NCI-H345 (cell line): ENCODE measurements at places on chromosomes 7 and 10.

- no peak for DNase-seq
Measured at GRCh38 chr10:66350622-66351399, 575.0 kb upstream of the LRRTM3 start.

DNA sequence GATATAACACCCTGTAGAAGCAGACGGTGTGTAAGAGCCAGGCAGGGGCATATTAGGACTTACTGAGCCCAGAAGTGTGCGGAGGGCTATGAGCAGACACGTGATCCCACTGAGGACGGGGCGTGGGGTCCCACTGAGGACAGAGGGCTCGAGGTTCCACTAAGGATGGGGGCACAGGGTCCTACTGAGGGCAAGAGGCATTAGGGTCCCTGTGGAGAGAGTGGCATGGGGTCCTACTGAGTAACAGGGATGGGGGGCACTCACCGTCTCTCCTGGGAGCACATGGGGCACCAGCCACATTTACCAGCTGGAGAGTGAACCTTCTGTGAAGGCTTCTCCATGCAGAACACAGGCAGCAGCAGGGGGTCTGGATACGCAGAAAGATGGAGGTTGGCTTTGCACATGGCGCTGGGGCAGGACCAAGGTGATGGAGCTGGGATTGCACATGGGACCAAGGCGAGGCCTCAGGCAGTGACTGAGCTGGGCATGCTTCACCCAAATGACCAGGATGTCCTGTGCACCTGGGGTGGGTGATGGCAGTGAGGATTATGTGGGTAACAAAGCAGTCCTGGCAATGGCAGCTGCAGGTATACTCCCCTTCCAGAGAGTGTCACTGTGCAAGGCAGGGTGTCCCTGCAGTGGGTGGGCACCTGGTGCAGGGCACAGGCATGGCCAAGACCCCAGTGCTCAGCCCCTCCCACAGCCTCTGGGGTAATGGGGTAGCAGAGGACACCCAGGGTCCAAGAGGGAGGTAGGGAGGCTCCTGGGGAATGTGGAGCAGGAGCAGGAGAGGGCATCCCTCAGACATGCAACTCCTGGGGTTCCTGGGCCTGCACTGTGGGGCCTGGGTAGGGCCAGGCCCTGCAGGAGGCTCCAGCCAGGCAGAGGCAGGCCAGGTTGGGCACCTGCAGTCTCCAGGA is 278.1 kb downstream of the TCERG1L start:
- DNase-seq = no peak

DNA sequence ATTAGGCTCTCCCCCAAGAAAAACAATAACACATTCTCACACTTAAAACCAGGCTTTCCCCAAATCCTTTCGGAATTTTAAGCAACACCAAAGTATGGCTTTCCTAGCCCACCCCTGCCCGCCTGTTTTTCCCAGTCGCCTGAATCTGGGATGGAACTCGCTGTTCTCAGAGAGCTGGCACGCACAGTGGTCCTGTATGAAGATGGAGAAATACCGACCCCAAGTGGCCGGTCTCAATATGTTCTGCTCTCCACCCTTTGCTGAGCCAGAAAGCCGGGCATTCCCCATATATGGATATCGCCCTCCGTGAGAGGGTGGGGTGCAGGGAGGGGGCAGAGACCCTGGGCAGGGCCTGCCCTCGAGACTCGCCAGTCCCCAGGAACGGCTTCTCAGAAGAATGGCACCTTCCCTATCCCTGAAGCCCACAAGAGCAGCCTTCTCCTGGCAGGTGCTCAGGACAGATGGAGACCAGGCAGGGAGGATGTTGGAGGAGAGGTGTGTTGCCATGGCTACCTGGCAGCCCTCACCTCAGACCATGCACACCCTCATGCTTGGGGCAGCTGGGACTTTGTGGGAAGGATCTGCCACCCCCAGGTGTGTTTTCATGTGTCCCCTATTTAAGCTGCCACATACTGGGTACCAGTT is 3.4 kb downstream of the TACR2 start:
- DNase-seq = no peak

DNA sequence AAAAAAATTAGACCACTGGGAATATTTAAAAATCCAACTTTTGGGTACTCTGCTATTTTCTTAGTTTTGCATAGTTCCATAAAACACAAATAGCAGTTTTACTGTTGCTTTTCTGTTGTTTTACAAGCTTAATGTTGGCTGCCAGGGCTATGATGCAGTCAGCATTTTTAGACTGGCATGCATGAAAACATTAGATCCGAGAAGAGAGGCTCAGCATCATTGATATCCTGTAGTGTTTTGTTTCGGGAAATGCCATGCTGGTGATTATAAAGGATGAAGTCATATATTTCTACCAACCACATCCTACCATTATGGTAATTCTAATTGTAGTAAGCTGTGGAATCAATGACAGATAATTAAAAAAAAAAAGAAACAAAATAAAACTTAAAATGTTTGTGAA is 104.6 kb downstream of the MBL2 start:
- DNase-seq = no peak

DNA sequence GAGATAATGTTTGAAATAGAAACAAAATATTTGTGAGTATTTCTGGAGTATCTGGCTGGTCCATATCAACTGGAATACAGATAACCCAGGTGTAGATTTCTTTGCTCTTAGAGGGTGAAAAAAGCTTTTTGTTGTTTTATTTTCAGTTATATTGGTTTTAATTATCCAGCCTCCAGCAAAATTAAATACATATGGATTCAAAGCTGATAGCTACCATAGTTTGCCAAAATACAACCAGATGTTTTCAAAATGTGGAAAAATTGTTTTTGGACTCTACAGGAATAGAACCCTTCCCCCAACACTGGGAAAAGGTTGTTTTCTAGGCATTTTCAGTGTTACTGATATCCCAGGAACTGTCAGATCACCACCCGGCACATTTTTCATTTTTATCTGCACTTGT is 30.1 kb downstream of the LRRC17 start:
- DNase-seq = no peak

DNA sequence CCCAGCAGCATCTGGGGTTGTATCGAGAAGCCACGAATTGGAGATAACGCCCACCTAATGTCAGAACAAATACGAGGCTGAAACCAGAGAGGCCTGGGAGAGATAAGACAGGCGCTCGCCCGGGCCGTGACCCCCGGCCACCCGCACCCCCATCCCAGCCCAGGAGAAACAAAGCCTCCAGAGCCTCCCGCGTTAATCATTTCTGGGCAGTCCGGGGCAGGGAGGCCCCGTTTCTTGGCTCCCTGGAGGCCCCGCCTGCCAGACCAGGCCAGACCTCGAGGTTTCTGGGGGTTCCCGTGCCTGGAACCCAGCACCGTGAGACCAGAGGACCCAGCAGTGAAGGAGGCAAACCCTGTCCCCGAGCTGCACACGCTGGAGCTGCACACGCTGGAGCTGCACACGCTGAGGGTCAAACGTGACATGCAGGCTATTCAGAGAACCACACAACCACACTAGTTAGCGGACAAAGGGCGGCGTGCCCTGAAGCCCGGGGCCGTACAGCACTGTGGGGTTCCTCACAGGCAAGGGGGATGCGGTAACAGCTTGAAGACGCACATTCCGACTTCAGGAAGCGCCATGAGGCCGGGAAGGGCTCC is 53.4 kb downstream of the FOXL3 start:
- DNase-seq = no peak

GRCh38 chr7:112788778-112789343 is 1.3 kb downstream of the TMEM168 start:
- no peak for DNase-seq

GRCh38 chr10:133326745-133327650 is 9.7 kb downstream of the CALY start:
- DNase-seq = no peak
